ENCODE measurements at places on chromosomes 3 and 15. TPM values are rescaled to one million over a fixed set of nuclear protein-coding genes. Genes with fewer than 3 reads are reported as not detected.

The RPL22L1 gene
- 200 TPM for polyA plus RNA-seq

The MEGF11 gene
- polyA plus RNA-seq: 0.04 TPM

The LAMB2 gene
- polyA plus RNA-seq: 0.67 TPM

The ANKRD34C gene
- polyA plus RNA-seq: not detected

The DLL4 gene
- polyA plus RNA-seq: 0.10 TPM

The NR2E3 gene
- polyA plus RNA-seq: not detected

The TERC gene
- polyA plus RNA-seq: 1.3 TPM

The C2CD4A gene
- not detected for polyA plus RNA-seq

Measured in B cell (primary cell).